ENCODE measurements at places on chromosomes 7 and 10. TPM values are rescaled to one million over a fixed set of nuclear protein-coding genes. Genes with fewer than 3 reads are reported as not detected.

TAS2R4 gene
- total RNA-seq, result 2.4 TPM

UBTD1 gene
- 9.0 TPM for total RNA-seq

IDE gene
- 60.1 TPM for total RNA-seq

ARMC3 gene
- 7.9 TPM for total RNA-seq

ANKRD1 gene
- 61.8 TPM for total RNA-seq

PPP1R17 gene
- total RNA-seq, result 0.96 TPM

MYPN gene
- total RNA-seq, result 0.22 TPM

ITGB1 gene
- total RNA-seq, result 384 TPM

CHST12 gene
- total RNA-seq, result 16.7 TPM

PGAM2 gene
- total RNA-seq, result 2.5 TPM

SH2D4B gene
- 0.12 TPM for total RNA-seq

ZNF33A gene
- total RNA-seq, result 54.9 TPM

- no peak for DNase-seq
Observed at GRCh38 chr7:78768859-78769258, 684.6 kb downstream of the MAGI2 start.

GRCh38 chr10:87600581-87600980 is 59.1 kb upstream of the PAPSS2 start:
- DNase-seq, result no peak

DNA sequence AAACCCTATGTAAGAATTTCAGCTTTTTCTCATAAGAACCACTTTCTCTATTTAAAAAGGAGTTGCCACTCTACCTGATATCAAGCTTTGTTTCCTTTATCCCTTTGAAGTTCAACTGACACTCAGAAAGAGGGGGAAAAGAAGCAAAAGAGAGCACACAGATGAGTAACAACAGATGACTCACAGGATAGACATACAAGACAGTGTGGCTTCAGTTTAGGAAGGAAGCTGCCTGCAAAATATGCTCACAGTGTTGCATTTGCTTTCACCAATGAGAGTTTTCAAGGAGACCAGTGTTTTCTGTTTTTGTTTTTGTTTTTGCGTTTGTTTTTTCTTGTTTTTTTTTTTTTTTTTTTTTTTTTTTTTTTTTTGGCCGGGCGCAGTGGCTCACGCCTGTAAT is 1181.6 kb downstream of the DNAJB9 start:
- DNase-seq, result no peak

- DNase-seq, result no peak
Observed at GRCh38 chr10:28797904-28798371, 120.6 kb downstream of the BAMBI start.

DNA sequence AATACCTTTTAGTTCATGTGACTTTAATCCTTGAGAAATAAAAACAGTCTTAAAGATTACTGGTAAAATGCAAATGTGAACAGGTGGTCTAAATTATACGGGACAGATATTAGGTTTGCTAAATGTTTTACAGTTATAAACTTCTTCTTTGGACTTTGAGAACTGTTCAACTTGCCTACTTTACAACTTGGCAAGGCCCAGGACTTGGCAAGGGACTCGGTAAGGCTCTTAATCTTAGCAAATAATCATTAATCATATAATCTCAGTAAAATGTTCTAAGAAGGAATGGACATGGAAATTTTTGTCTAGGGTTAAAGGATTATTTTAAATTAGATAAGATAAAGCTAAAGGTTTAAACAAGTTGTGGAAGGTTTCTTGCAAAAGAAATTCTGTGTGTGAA is 4.8 kb upstream of the UBE2D4 start:
- no peak for DNase-seq

- no peak for DNase-seq
Observed at GRCh38 chr10:74882831-74883230, 56.4 kb downstream of the KAT6B start.

GRCh38 chr10:89076120-89076519 is 85.5 kb downstream of the FAS start:
- no peak for DNase-seq

DNA sequence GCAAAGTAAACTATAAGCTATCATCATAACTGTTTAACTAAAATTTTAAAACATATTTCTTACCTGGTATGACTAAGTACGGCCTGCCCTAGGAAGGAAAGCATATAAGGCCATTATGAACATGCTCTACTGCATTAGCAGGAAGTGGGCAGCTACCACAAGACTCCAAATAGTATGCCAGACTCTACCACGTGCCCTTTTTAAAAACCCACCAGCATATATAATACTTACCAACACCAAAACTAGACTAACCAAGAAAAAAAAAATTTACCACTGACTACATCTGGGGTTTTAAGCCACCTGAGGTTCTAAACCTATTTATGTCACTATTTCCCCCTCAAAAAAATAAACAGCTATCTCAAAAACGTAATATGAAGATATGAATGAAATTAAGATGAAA is 30.1 kb downstream of the NUDCD3 start:
- no peak for DNase-seq

DNA sequence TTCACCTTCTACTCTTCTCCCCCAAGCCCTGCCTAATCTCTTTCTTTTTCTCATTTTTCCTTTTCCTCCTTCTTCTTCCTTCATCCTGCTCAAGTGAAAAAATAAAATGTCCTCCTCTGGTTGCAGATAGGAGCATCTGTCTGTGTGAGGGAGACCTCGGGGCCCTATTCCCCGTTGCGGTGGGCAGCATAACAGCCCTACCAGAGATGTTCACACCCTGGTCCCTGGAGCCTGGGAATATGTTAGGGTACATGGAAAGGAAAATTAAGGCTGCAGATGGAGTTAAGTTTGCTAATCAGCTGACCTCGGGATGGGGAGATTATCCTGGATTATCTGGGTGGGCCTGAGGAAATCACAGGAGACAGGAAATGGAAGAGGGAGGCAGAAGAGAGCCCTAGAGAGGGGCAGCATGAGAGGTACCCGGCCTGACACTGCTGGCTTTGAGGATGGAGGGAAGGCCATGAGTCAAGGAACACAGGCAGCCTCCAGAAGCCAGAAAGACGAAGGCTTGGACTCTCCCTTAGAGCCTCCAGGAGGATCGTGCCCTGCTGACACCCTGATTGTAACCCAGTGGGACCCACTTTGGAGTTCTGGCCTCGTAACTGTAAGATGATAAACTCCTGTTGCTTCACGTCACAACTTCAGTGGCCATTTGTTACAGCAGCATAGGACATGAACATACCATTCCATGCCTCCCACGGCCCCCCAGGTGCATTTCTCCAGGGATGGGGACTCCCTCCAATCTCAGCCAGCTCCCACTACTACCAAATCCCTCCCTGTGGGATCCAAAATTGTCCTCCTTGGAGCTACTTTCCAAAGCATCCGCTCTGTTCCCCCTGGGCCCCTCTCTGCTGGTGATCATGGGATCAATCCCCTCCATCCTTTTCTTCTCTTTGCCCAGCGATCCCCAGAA is 39.0 kb upstream of the ZMIZ1 start:
- DNase-seq, result no peak

GRCh38 chr10:21628023-21628422 is 94.0 kb downstream of the MLLT10 start:
- no peak for DNase-seq
